ENCODE measurements at places on chromosomes 12 and 14.

- no peak for DNase-seq
These were observed 74.3 kb downstream of the SSPN start for GRCh38 chr12:26269562-26270284.

GRCh38 chr12:27651201-27651600 lies 45.0 kb upstream of the REP15 start:
- DNase-seq: no peak

GRCh38 chr12:6532051-6532926 lies 2.0 kb upstream of the GAPDH start:
- peak; percentile 82 for DNase-seq

DNA sequence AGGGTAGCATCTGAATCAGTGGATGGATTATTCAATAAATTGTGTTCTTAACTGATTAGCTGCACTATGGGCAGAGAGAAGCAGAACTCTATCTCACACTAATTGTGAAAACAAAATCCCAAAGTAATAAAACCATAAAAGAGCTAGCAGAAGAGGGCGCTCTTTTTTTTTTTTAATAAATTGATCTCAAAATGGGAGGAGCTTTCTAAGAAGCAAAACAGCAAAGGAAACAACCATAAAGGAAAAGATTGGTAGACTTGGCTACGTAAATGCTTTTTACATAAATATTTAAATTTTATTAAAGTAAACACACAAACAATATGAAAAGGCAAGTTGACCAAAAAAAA lies 1.5 kb upstream of the TM7SF3 start:
- DNase-seq: no peak

DNA sequence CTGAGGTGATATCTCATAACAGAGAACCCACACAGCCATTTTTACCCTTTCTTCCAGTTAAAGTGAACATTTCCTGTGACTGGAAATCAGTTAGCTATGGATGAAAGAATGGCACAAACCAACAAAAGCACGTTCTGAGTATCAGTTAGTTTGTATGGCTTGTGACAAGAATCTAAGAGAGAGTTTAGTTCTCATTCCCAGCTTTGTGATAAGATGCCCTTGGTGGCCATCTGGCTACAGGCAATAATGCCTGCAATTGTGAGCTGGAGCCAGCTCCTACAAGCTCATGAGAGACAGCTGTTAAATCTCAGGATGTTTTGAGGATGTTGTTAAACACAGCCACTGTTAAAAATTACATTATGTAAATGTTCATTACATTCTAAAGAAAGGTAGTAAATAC lies 122.0 kb upstream of the FRMD6 start:
- no peak for DNase-seq

- no peak for DNase-seq
These were observed 4.9 kb upstream of the CMA1 start for GRCh38 chr14:24513009-24513408.

DNA sequence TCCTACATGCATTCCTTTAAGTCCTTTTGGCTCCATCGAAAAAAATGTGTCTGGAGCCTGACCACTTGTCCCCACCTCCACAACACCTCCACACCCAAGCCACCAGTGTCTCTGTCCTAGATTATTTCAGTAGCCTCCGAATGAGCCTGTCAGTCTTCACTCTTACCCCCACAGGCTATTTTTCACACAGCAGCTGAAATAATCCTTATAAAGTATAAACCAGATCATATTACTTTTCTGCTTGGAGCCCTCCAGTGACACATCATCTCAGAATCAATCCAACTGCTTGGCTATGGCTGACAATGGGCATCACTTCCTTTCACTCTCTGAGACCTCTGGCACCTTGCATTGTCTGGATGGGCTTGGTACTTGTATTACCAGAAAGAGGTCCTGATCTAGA lies 44.9 kb downstream of the BBS10 start:
- DNase-seq: no peak

DNA sequence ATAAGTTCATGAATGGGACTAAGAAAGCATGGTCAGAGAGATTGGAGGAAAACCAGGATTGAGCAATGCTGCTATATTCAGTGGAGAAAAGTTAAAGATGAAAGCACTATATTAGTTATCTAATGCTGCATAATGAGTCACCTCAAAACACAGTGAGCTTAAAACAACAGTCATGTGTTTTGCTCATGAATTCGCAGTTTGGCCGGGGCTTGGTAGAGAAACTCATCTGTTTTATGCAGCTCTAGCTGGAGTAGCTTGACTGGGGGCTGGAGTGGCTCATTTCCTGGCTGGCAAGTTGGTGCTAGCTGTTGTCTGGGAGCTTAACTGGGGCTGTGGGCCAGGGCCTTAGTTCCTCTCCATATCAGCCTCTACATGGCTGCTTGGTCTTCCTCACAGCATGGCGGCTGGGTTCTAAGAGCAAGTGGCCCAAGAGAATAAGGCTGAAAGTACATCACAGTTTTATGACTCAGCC lies 90.1 kb downstream of the ADCK1 start:
- no peak for DNase-seq

- no peak for DNase-seq
These were observed 58.7 kb upstream of the G2E3 start for GRCh38 chr14:30500222-30500621.

GRCh38 chr12:77514511-77514910 lies 316.2 kb upstream of the NAV3 start:
- no peak for DNase-seq

GRCh38 chr14:20019257-20019865 lies at the start of gene OR4K14:
Gene OR4K14 (minus strand): TSS chr14:20019307. CDS start chr14:20015193, 4,114 bp downstream.
- DNase-seq: no peak

GRCh38 chr12:49853671-49854070 lies 10.8 kb upstream of the BCDIN3D start:
- no peak for DNase-seq

DNA sequence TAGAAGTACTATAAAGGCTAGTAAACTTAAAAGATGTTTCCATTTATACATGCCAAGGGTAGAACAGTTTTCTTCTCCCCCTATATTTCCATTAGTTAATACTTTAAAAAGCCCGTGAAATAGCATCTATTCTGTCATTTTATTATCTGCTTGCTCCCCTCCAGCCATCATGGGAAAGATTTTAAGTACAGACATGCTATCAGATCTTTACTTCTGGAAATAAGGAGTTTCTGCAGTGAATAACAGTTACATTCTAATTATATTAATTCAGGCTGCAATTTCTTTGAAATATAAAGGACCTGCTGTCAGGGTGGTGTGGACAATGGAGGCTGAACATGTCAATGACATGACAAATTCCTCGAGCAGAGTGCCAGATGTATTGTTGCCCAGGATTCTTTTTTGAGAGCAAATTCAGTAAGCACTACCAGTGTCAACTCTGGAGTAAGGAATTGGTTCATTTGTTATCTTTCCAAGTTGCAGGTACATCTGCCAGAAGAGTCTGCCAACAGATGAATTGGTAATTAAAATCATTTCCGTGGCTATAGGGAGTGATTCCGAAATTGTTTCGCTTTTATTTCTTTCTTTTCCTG lies 151.3 kb downstream of the BTG1 start:
- no peak for DNase-seq

DNA sequence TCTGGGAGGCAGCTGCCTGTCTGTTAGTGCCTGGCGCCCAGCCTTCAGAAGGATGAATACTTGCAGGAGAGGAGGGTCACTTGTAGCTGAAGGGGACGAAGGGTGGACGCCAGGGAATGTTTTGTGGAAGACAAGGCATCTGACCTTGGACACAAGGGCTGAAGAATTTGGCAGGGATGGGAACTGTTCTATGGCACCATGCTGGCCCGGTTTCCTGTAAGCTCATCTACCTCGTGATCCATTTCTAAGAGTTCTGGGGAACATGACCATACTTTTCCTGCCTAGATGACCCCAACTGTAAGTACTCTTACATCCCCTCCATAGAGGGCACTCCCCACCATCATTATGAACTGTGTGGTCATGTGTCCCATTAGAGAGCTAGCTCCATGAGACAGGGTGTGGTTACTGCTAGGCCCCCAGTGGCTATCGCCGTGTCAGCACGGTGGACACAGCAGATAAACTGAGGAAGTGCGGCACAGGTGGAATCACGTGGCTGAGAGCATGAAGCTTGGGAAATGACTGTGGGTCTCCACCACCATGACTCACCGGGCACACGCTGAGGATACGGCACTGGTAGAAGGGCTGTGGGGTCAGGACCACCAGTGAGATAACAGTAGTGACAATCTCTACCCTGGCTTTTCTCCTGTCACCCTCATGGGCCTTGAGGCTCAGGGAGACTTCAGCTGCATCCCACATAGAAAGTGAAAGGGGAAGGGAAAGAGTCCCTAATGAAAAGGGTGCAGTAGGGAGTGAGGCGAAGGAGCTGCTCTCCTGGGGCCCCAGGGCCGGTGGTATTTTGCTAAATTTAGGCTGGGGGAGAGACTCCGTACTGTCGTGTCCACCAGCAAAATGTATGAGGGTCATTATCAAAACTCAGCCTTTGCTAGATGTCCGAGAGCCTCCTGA lies 252.6 kb downstream of the FOXN3 start:
- DNase-seq: no peak

GRCh38 chr14:72213424-72213823 lies 281.2 kb downstream of the RGS6 start:
- no peak for DNase-seq

DNA sequence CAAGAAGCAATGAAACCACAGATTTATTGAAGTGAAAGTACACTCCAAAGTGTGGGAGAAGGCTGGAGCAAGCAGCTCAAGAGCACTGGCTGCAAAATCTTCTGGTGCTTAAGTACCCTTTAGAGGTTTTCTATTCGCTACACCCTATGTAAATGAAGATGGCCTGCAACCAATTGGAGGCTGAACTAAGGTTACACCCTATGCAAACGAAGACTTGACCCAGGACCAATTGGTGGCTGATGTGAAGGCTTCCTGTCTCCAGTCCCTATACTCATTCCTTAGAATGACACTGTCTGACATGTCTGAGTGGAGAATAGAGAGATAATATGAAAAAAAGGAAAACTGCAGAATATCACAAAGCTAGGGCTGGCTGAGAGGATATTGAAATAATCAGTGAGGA lies 57.2 kb downstream of the ALG10B start:
- DNase-seq: no peak

DNA sequence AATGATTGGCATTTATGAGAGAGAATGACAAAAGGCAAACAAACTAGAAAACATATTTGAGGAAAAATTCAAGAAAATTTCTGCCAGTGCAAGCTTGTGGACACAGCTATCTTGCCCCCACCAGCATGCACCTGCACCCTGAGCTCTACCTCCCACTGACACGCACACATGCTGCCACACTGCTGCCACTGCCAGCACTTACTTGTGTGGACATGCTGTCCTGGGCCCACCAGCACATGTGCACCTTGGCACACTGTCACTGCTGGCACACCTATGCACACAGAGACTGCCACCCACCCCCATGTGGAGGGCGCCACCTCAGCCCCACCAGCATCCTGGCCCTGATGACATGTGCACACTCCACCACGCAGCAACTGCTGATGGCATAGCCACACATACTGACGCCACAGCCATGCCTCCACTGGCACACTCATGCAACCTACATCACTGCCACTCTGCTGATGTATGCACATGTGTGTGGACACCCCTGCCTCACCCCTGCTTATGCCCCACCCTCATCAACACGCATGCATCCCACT lies 475.0 kb downstream of the SOX5 start:
- no peak for DNase-seq

DNA sequence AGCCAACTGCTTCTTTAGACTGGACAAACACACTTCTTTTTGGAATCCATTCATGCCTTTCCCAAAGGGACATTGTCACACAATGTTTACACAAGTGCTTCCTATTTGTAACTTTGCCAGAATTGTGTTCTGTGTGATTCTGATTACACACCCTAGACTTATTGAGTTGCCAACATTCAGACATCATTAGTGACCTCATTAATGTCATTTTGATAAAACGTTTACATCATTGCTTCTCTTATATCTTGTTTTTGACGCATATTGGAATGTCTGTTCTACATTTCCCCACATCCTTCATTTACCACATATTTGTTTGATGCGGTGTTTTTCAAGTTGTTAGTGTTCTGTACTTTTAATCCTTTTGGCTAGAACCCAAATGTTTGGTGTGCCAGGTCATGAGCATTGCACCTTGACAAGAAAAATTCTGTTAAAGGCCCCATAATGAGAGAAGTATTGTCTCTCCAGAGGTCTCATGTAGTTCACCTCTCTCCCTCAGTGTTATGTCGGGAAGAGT lies 305.5 kb downstream of the AEBP2 start:
- no peak for DNase-seq

DNA sequence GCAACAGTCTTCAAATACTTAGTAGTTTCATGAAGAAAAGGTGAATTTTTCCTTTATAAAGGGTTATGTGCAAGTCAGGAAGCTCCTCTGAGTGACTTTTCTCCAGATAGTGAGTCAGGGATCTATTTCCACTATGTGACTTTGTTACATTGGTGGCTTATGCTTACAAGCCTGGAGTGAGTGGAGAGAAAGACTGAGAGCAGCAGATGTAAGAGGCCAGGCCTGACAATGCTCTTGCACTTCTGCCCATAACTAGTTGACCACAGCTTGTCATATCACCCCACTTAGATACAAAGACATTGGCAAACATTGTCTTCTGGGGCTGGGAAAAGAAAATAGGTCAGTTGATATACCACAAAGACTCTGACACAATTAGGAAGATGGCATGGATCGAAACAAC lies 236.5 kb downstream of the PDZRN4 start:
- no peak for DNase-seq

GRCh38 chr12:73220951-73221350 lies 948.8 kb downstream of the TRHDE start:
- no peak for DNase-seq

GRCh38 chr12:77314378-77315052 lies 249.1 kb upstream of the E2F7 start:
- no peak for DNase-seq

DNA sequence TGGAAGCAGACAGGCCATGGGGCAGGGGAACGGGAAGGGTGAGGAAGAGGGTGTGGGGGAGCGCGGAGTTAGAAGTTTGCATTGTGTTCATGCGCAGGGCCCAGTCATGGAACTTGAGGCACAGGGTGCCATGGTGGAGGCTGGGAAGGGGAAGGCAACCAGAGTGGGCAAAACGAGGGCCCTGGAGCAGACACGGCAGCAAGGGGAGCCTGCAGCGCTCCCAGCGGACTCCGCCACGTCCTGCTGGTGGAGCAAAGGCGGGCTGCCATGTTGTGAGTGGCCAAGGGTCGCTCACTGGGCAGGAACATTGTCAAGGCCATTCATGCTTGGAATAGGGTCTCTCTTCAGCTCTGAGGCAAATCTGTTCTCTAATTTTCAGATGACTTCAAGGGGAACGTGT lies 20.5 kb downstream of the DEGS2 start:
- DNase-seq: no peak

GRCh38 chr14:77400216-77400615 lies 23.0 kb downstream of the SAMD15 start:
- no peak for DNase-seq
